Gastroesophageal sphincter (tissue), 4 donors: ENCODE measurements at places on chromosomes 2 and 18. TPM values are rescaled to one million over a fixed set of nuclear protein-coding genes. Genes with fewer than 3 reads are reported as not detected.

The MRPL30 gene
- total RNA-seq = 24.6 TPM

The MDH1B gene
- not detected for total RNA-seq

The CYP26B1 gene
- 0.47 TPM for total RNA-seq

The LMAN2L gene
- total RNA-seq = 18.1 TPM

The DLGAP1 gene
- 0.62 TPM for total RNA-seq

The SKOR2 gene
- total RNA-seq = not detected

DNA sequence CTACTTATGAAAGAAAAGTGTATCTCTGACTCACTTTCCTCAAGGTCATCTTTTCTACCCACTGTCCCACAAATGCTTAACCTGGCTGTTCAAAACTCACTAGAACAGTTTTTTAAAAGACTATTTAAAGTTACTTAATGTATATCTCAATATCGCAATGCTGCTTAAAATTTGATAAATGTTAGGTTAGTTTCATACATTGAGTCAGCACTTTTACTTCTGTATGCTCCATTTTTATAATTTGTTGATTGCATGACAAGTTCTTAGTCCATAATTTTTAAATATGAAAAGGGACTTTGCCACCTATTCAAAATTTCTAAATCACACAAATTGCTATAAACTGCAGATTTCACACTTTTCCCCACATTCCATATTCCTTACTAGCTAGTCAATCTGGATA, 231.7 kb upstream of the SLC39A10 start:
- ATAC-seq = no peak

- no peak for ATAC-seq
These were observed 2.5 kb downstream of the PID1 start for GRCh38 chr2:229268626-229269025.

GRCh38 chr2:159635006-159635789, 18.9 kb upstream of the BAZ2B start:
- no peak for ATAC-seq

- ATAC-seq = no peak
These were observed 174.6 kb downstream of the PLCL1 start for GRCh38 chr2:197978971-197979370.

DNA sequence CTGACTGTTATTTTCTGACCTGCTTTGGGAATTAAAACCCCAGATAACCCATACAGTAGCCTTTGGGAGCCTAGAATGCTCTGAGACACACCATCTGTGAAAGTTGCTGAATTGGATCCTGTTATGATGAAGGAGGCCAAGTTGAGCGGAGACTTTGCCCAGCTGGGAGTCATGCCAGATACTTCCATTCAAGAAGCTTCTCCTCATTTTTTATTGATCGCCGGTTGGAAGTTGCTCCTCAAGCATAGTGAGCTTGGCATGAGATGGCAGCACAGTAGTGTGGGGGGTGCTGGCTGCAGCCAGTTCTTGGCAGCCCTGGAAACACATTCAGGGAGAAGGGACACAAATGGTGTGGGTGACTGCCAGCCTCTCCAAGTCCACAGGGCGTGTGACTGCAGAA, 270.7 kb upstream of the NRP2 start:
- ATAC-seq = no peak

- no peak for ATAC-seq
These were observed 287.1 kb upstream of the TNP1 start for GRCh38 chr2:217146956-217147355.

GRCh38 chr2:204749319-204749718, 204.0 kb downstream of the PARD3B start:
- ATAC-seq = no peak

DNA sequence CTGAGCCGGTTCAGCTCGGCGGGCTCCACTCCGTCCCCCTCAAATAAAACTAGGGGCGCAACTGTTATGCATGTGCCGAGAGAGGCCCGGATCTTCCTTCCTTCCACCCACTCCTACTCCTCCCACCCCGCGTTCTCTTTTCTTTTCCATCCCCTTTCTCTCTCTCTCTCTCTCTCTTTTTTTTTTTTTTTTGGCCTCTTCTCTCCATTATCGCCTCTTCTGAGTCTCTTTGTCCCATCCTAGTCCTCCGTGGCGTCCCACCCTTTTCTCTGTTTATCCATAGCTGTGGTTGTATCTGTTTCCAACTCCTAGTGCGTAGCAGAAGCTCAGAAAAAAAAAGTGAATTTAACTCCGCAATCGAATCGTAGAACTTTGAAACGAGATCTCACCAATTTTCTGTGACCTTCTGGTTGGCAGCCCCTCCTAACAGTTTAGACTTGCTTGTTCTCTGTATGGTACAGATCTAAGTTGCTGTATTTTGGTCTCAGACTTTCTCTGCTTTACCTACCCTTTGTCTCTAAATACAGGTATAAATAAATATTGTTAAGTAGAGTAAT, 3.6 kb downstream of the RAX start:
- ATAC-seq = no peak

GRCh38 chr2:109300582-109300981, 171.6 kb downstream of the SH3RF3 start:
- ATAC-seq = no peak

DNA sequence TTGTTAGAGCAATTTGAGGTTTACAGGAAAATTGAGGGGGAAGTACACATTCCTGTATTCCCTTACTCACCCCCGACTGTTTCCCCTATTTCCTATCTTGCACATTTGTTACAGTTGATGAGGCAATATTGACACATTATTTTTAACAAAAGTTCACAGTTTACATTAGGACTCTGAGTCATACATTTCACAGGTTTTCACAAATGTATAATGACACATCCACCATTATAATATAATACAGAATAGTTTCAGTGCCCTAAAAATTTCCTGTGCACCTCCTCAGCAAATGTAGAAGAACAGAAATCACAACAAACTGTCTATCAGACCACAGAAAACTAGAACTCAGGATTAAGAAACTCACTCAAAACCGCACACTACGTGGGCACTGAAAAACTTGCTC, 160.6 kb upstream of the RMP24 start:
- no peak for ATAC-seq

GRCh38 chr2:177093371-177093770, 119.2 kb upstream of the HNRNPA3 start:
- ATAC-seq = no peak

- peak; percentile 49 for ATAC-seq
These were observed 91.2 kb downstream of the TWIST2 start for GRCh38 chr2:238939074-238939473.

DNA sequence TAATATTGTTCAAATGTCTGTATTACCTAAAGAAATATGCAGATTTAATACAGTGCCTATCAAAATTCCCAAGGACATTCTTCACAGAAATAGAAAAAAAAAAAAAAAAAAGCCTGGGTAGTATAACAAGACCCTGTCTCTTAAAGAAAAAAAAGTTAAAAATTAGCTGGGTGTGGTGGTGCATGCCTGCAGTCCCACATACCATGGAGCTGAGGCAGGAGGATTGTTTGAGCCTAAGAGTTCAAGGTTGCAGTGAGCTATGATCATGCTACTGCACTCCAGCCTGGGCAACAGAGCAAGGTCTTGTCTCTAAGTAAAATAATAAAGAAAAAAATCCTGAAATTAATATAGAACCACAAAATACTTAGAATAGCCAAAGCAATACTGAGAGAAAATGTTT, 51.9 kb downstream of the SLC16A14 start:
- ATAC-seq = no peak

DNA sequence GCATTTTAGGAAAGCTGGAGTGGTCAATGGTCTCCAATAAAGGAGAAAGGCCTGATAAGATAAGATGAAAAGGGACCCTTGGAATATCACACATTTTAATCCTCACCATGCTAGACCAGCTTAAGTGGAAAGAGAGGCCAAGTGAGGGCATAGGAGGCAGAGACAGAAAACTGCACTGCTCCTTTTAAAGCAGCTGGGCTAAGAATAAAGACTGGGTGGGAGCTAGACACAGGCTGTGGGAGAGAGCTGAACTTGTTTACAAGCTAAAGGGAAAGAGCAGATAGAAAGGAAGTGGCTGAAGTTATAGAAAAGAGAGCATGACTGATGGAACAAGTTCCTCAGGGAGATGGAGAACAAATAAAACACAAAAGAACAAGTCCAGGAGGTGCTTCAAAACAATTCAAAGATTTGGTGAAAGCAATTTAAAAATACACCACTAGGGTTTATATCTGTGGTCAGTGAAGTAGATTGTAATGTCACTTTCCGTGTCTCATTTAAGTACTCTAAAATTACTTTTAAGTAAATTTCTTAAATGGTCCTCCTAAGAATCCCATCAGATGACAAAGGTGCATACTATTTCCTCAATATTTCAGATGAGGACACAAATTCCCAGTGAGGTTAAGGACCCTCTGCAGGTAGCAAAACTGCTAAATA, 7.5 kb downstream of the COL5A2 start:
- no peak for ATAC-seq

GRCh38 chr2:135890149-135890548, 13.9 kb upstream of the MCM6 start:
- ATAC-seq = no peak

DNA sequence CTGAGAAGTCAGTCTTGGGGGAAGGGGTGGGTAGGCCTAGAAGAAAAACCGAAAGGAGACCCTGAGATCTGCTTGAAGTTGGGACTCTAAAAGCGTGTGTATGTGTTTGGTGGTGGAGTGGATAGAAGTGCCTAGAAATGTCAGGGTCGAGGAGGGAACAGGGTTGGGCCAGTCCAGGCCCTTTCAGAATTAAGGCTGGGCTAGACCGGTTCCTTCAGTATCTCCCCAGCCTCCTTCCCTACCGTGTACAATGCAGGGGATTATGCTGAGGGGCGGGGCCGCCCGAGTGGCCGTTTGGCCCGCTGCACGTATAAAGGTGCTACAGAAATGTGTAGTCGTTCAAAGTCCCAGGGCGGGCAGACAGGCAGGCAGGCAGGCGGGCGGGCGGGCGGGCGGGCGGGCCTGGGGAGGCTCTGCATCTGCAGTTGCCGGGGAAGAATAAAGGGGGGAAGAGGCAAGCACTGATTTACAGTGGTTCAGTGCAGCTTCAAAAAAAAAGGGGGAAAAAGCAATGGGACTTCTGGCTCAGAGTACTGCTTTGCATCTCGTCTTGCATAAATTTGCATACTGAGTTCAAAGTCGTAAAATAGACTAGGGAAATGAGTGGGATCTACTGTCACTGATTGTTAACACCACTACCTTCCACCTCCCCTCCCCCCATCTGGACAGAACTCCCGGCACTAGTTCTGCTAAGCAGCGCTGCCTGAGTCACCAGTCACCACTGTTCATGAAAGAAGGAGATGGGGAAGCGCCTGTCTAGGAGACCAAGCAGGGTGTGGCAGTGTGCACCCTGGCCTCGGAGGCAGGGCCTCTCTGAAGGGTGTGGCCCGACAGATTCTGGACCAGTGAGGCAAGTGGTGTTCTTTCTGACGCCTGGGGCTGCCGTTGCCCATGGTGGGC, 3.6 kb downstream of the IGFBP2 start:
- peak; percentile 56 for ATAC-seq

DNA sequence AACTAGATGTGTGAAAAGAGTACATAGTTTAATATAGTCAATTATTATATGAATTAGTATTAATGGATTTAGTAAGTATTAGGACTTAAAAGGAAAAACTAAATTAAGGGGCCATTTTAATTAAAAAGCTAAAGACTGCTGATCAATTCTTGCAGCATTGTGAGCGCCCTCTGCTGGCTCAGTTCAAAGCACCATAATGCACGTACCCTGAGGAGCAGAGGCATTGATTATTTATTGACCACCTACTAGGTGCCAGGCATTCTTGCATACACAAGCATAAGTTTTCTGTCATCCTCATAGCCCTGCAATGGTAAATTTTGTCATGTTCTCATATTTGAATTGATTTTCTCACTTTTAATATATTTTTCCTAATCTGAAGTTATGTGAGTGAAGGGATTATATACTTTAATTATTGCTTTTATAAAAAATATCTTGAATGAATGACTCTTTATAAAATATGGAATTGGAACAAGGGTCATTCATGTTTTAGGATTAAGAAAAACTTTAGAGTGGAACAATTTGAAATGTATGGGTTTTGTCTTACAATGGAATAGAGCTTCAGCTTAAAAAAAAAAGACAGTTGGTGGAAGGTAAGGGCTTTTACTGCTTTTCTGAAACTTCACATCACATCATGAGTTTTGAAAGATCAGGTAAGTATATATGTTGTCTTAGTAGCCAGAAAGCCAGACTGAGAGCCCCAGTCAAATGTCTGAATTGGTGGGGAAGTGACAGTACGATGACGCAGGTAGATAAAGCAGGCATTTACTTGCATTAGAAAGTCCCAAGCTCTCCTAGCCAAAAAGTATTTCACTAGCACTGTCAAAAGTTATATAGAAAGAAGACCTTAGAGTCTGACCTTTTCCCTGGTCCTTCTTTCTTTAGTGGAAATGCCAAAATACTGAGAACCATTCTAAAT, 9.7 kb downstream of the ITGA4 start:
- no peak for ATAC-seq

- no peak for ATAC-seq
These were observed 21.4 kb upstream of the BARD1 start for GRCh38 chr2:214830794-214831346.

GRCh38 chr18:49645196-49645595, 83.3 kb downstream of the LIPG start:
- ATAC-seq = no peak

DNA sequence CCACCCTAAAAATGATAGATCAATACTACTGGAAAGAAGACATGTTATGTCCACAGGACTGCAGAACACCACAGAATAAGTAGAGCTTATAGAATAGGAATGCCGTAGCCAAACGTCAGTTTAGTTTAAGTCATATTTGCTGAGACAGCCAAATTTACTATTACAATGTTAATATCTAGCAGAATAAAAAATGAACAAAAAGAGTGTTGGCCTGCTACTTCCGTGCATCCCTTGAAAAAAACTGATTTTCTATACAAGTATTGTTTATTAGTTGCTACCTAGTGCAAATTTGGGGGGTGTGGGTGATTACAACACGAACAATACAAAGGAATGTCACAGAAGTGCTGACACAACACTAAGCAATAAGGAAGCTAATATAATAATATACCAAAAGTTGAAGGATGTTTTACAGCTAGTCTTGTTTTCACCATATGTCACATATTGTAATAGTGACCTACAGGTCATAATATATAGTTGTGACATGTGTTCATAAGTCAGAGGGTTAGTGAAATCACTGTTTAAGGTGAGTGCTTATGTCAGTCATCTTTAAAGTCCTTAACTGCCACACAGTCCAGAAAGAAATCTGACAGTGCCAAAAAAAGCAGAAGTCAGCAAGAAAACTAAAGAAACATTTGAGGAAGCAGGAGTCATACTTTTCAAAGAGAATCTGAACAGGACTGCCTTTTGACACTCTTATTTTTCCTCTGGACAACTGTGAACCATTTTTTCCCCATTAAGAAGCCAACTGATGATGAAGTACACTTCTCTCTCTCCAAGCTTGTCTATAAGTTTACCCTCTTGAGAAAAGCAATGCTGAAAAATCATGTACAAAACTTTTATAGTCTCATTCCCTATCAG, 376.4 kb downstream of the ZEB2 start:
- peak; percentile 41 for ATAC-seq
